ENCODE measurements at places on chromosomes 4 and X.

- DNase-seq, result no peak
Measured at GRCh38 chr4:157934151-157934550, 238.7 kb downstream of the GASK1B start.

GRCh38 chr4:33649015-33649414, 2595.3 kb downstream of the ARAP2 start:
- DNase-seq, result peak; percentile 18

DNA sequence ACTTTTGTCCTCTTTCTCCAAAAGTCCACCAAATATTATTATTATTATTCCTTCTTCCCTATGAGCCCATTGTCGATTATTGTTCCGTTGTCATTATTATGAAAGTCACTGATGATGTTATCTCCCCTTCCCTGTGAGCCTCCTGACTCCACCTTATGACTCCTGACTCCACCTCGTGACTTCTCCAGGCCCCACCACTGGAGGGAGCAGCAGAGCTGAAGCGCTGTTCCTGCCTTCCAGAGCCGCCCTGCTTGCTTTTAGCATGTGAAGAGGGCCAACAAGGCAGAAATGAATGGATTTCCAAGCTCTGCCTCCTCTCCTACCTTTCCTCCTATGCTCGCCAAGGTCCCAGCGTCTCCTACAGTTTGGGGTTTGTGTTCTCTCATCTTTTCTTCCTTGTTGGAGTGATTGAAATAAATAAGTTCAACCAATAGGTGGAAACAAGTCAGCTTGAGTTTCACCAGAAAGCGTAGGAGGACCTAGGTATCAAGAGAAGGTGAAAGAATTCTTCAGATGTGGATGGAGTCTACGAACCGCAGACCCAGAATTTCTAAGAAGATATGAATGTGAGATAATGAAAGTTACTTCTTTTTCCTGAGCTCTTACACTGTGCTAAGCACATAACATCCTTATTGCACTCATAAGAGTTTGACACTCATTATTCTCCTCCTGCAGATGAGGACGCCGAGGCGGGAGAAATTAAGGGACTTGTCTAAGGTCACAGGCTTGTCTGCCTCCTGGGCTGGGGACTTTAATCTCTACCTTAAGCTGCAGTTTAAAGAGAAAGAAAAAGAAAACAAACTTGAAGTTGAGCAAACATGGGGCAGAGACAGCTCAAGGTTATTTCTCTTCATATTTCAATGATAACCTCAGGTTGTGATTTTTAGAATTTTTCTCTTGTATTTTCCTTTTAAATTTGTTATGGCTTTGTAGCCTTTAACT, 26.1 kb downstream of the IGSF1 start:
- DNase-seq, result peak; percentile 32

- no peak for DNase-seq
Measured at GRCh38 chrX:120120223-120120622, 4.5 kb upstream of the RHOXF1 start.

DNA sequence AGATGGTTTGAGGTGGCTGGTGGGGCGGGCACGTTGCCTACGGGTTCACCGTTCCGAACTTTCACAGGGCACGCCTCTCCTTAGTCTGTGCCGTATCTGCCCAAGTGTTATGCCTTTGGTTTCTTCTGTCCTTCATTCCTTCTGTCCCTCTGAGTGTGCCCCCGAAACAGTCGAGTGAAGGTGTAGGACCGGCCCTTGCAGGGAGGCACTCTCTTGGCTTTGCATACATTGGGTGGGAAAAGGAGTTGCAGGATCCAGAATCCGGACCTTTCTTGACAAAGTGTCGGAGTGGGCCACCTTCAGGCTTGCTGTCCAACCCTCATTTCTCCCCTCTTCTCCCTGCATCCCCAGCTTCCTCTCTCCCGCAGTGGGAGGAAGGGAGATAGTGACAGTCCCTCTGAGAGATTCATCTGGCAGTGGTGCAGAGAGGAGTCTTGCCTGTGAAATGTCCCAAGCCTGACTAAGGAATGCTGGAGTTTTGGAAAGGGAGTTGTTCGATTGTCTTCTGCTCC, 569 bp downstream of the ARFIP1 start:
- DNase-seq, result peak; percentile 41

DNA sequence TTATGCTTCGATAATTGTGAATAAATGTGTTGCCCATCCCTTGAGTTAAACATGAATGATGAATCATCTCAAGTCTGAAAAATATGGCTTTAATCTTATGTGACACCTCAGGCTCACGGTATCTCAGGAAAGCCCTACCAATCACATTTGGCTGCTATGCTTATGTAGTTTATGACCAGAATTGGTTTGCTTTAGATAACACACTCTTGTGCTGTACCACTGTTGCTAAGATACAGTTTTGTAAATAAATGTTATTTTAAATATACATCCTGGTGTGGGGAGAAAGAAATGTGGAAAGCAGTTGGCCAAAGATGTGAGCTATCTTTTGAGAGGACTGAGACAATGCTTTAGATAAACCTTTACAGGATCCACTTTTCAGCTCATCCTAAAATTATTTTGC, 63.2 kb downstream of the NPY1R start:
- DNase-seq, result no peak

DNA sequence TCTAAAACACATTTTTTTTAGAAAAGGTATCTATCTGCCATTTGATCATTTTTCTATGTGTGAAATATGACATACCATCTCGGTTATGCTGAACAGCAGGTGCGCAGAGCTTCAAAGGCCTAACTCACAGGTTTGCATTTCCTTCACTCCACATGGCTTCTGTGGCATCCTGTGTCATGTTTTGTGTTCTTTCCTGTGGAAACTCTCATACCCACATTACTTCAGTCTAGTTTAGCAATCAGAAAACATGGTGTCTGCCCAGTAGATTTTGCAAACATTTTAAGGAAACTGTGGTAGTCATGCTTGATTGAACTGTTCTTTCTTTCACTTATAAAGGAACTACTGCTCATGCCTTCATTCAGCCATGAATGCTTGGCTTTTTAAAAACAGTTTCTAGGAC, 11.3 kb upstream of the ARAP2 start:
- no peak for DNase-seq

- DNase-seq, result no peak
Measured at GRCh38 chrX:39946822-39947221, 150.9 kb downstream of the BCOR start.

GRCh38 chr4:168199260-168199957, 107.1 kb downstream of the ANXA10 start:
- no peak for DNase-seq

DNA sequence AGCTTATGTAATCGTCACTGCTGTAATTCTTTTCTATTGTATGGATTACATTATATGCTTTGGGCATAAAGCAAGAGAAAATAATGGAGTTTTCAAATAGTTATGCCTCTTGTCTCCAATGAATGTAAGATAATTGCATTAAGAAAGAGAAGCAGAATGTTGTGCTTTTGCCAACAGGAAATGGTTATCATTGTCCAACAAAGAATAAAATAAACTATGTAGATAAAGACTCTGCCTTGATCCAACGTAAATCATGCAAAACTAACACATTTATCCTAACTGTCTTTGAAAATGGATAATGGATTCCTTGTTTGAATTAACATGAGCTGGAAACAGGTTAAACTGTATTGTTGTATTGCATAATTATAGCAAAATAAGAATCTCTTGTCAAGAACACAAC, 1709.0 kb downstream of the PCDH7 start:
- no peak for DNase-seq

DNA sequence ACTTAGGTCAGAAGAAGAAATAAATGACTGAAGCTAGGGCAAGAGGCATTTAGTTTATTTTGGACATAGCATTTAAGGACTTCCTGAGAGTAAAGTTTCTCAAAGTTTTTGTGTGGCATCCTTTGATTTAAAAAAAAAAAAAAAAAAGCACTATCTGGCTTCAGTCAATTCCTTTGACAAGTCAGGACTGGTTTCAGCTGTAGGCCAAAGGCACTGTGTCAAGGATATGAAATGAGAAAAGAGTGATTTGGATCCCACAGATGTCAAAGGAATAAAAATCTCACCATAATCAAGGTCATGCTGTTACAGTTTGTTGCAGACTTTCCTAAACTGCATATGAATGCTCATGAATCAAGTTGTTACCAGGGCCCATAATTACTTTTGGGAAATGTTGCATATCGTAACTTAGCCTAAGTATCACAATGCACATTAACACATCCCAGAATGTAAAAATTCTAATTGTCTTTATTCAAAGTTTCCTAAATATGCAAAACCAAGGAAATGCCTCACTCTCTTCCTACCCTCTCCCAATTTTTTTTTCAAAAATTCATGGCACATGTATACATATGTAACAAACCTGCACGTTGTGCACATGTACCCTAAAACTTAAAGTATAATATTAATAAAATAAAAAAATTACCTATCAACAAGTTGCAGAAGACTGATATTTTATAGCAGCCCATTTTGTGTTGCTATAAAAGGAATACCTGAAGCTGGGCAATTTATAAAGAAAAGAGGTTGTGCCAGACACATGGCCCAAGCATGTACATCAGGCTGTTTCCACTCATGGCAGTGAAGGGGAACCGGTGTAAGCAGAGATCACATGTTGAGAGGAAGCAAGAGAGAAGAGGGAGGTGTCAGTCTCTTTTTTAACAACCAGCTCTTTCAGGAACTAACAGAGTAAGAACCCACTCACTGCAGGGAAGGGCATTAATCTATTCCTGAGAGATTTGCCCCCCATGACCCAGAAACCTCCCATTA, 33.7 kb upstream of the ADAMTS3 start:
- DNase-seq, result no peak

GRCh38 chr4:169810325-169811323, 52.9 kb upstream of the HPF1 start:
- DNase-seq, result peak; percentile 50

- DNase-seq, result no peak
Measured at GRCh38 chr4:67996127-67996526, 32.8 kb upstream of the TMPRSS11A start.

- no peak for DNase-seq
Measured at GRCh38 chr4:163495900-163496299, 1.4 kb downstream of the TMA16 start.

DNA sequence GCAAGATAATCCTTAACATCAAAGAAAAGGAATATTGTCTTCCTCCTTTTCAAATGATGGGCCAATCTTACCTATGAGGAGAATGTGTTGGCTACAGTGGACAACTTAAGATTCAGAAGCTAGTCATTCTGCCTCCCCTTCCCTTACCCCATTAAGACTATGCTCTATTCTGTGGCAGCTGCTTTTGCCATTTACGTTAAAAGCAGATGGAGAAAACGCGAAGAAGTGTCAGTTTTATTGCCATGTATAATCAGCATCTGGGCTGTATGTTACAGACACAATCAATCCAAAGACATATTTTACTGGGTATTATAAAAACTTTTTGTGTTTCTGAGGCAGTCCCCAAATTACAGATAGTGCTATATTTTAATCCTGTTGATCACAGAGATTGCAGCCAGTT, 196.1 kb upstream of the PACRGL start:
- DNase-seq, result no peak

DNA sequence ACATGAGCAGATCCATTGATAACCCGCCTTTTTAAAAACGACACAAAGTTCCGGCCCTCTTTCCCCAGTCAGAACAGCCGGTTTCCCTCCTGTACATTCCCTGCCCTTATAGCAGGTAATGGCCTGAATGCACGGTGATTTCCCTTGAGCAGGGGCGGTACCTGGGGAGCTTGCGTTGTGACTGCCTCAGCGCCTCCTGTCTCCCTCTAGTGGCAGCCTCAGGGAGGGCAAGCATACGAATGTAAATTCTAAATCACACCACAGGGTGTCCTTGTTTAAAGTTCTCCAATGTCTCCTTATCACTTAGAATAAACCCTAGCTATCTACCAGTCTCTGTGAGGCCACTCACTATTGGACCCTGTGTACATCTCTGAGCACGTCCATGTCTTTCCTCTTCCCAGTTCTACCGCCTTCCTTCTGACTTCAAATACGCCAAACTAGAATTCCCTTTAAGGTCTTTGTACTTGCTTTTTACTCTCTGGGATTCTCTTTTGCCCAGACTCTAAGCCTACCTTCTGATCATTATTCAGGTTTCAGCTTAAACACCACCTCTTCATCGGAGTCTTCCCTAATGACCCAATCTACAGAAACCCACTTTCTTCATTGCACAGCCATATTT, 18.4 kb upstream of the LDB2 start:
- peak; percentile 77 for DNase-seq

GRCh38 chr4:123676890-123677229, 280.3 kb downstream of the SPRY1 start:
- DNase-seq, result no peak

DNA sequence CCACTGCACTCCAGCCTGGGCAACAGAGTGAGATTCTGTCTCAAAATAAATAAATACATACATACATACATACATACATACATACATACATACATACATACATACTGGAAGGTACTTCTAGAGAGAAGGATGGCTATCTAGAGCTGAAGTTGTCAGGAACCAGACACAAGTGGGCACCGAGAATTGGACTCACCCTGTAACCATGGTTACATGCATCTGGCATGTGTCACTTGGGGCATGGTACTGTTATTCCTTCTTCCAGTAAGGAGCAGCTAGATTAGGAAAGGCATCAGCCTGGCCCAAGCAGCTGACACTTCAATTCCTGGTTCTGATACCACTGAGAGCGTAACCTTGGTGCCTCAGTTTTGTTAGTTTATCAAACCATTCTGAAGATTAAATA, 127.1 kb downstream of the SH3KBP1 start:
- no peak for DNase-seq
